ENCODE measurements at places on chromosomes 2 and 18. TPM values are rescaled to one million over a fixed set of nuclear protein-coding genes. Genes with fewer than 3 reads are reported as not detected.

GRCh38 chr2:160207271-160207670, 7.2 kb upstream of the ITGB6 start:
- H3K4me3 ChIP-seq = no peak overlapping the region
- no peak overlapping the region for H3K27ac ChIP-seq
- H3K4me1 ChIP-seq = peaks cover 31% of the 10 kb centered on the region
- H3K36me3 ChIP-seq = no peaks in the 10 kb centered on the region
- H3K27me3 ChIP-seq = no peaks in the 10 kb centered on the region

DNA sequence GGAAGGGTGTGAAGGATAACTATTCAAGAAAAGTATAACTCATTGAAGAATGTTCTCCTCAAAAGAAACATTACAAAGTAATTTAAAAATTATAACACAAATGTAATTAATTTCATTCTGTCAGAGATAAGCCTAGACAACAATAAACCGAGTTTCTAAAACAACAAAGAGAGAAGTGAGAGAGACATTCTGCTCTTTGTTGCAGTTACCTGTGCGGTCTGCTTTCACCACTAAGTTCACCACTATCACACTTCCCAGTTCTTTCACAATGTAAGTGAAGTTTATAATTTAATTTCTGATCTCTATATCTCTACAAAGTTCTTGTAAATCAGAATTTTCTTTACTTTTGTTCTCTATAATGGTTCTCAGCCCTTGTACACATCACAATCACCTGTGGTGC, 76.3 kb upstream of the FRZB start:
- H3K4me3 ChIP-seq = no peak overlapping the region
- H3K27ac ChIP-seq = no peak overlapping the region
- H3K27me3 ChIP-seq = no peaks in the 10 kb centered on the region
- no peaks in the 10 kb centered on the region for H3K36me3 ChIP-seq

DNA sequence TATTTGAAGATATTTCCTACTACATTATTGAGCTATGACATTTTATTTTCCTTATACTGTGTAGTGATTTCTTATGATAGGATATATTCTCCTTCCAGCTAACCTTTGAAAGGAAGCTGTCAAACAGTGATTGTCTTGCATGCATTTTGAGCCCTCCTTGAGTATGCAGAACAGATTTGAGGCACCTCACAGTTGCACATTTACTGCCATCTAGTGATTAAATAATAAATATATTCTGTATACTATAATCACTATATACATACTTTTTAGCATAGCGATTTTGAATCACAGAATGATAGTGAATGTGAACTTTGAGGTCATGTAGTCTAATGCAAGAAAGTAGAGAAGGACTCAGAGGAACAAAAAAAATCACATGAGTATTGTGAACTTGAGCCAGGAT, 268.4 kb upstream of the CDH19 start:
- no peak overlapping the region for H3K4me3 ChIP-seq
- H3K27me3 ChIP-seq = no peaks in the 10 kb centered on the region
- H3K4me1 ChIP-seq = no peaks in the 10 kb centered on the region
- no peak for DNase-seq

- no peak overlapping the region for H3K4me3 ChIP-seq
- H3K4me1 ChIP-seq = peaks cover 9% of the 10 kb centered on the region
- H3K27me3 ChIP-seq = peaks cover 20% of the 10 kb centered on the region
- H3K36me3 ChIP-seq = no peaks in the 10 kb centered on the region
- DNase-seq = no peak
Observed at GRCh38 chr2:95349568-95350322, 52.6 kb downstream of the KCNIP3 start.

DNA sequence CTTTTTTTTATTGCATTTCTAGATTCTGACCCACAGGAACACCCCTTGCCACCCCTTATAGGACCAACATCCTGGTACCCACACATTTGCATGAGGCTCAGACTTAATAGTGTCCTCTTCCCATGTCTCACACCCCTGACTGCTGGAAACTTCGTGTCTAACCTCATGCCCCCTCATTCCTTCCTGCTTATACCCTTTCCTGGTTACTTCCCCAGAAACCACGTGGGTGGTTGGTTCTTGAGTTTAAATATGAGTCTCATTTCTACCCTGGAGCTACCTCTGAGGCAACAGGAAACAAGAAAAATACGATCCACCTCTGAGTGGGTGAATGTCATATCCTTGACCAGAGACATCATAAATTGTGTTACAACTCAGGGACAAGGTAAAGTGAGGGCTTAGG, 1.6 kb downstream of the TNP1 start:
- no peaks in the 10 kb centered on the region for H3K36me3 ChIP-seq
- no peak for DNase-seq
- no peaks in the 10 kb centered on the region for H3K4me1 ChIP-seq
- no peak overlapping the region for H3K4me3 ChIP-seq

DNA sequence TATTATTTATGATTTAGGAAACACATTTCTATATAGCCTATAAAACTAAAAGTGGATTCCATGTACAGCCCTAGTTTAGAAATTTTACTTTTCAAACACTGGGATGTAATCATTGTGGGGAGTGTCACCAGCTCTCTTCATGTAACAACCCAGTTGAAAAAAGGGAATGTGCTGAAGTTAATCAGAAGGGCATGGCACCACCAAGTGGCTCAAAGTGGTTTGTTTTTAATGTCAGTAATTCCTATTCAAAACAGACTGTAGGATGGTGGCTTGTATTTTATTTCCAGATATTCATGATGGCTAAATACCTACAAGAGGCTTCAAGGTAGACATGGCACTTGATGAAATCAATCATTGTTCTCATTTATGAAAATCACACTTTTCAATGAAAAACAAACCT, 58.1 kb upstream of the TMEM182 start:
- H3K4me3 ChIP-seq = no peak overlapping the region
- no peaks in the 10 kb centered on the region for H3K4me1 ChIP-seq
- no peak overlapping the region for H3K27ac ChIP-seq
- H3K36me3 ChIP-seq = no peaks in the 10 kb centered on the region
- no peak for DNase-seq

GRCh38 chr2:98478088-98478551, 33.5 kb downstream of the INPP4A start:
- no peaks in the 10 kb centered on the region for H3K27me3 ChIP-seq
- no peak for DNase-seq
- H3K27ac ChIP-seq = no peak overlapping the region
- no peaks in the 10 kb centered on the region for H3K36me3 ChIP-seq
- no peak overlapping the region for H3K4me3 ChIP-seq

DNA sequence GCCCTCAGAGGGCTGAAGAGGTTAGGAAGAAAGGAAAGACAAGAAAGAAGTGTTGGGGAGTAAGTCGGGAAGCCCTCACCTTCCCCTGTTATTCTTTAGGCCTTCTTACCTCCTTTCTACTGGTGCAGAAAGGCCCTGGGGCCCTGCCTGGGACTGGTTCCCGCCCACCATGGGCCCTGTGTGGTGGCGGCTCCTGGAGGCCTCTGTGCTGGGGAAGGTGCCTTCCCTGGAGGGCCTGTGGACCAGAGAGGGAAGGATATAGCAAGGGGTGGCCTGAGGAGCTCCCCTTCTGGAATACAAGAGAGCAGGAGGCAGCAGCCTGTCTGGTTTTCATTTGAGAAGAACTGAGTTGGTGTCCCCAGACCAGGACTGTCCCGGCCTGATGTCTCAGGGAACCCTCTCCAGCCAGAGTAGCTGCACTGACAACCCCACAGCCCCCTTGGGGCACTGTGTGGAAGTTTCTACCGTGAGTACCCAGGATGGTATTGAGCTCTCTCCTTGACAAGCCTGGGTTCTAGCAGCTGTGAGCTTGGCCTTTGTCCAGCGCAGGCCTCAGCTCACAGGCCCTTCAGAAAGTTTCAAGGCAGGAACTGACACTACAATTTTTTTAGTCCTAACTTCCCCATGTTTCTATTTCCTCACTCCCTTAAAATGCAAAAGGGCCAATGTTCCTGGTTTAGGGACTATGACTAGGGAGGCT, 47.1 kb downstream of the EFR3B start:
- H3K36me3 ChIP-seq = no peaks in the 10 kb centered on the region
- no peak overlapping the region for H3K27ac ChIP-seq
- DNase-seq = no peak
- H3K27me3 ChIP-seq = peaks cover 3% of the 10 kb centered on the region

DNA sequence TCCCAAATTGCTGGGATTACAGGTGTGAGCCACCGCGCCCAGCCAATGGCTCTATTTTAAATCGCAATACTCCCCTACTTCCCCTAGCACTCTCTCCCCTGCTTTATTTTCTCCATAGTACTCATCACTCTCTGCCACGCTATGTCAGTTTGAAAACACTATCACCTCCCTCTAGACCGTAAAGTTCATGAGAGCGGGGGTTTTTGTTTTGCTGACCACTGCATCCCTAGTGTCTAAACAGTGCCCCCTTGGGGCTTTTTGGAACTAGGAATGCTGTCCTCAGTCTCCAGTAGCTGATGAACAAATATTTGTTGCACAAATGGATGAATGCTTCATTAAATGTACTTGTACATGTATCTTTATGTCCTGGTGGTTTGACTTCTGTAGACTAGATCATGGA, 44.1 kb downstream of the ATOH8 start:
- H3K4me3 ChIP-seq = no peak overlapping the region
- DNase-seq = no peak
- no peaks in the 10 kb centered on the region for H3K4me1 ChIP-seq
- peaks cover 44% of the 10 kb centered on the region for H3K27me3 ChIP-seq
- no peaks in the 10 kb centered on the region for H3K36me3 ChIP-seq

- H3K4me1 ChIP-seq = no peaks in the 10 kb centered on the region
- no peak overlapping the region for H3K4me3 ChIP-seq
- H3K36me3 ChIP-seq = no peaks in the 10 kb centered on the region
- H3K27me3 ChIP-seq = peaks cover 14% of the 10 kb centered on the region
Observed at GRCh38 chr2:69251943-69252342, 135.1 kb downstream of the GFPT1 start.

The POTEJ gene
- not detected for total RNA-seq

The ELMOD3 gene
- total RNA-seq = 25.4 TPM

The PIEZO2 gene
- total RNA-seq = not detected

The LRRTM4 gene
- not detected for total RNA-seq

Measured in activated B cell treated with CpG ODN at 0.5 μM for 24 hours (primary cell).